Pericardium fibroblast (primary cell): ENCODE measurements at places on chromosomes 1 and 21. TPM values are rescaled to one million over a fixed set of nuclear protein-coding genes. Genes with fewer than 3 reads are reported as not detected.

EVA1B gene
- 418 and 423 TPM in 2 replicates for total RNA-seq

FMO5 gene
- total RNA-seq: 0.34 and 0.58 TPM in 2 replicates

SGIP1 gene
- under 0.01 and 0.68 TPM in 2 replicates for total RNA-seq

OR2G3 gene
- total RNA-seq: not detected in 2 replicates

LCE3D gene
- total RNA-seq: not detected in 2 replicates

KLF17 gene
- total RNA-seq: under 0.01 TPM in 1 of 2 replicates, not detected in the other

ADCY10 gene
- not detected in 2 replicates for total RNA-seq

OLFML2B gene
- 3.4 and 18.9 TPM in 2 replicates for total RNA-seq

A3GALT2 gene
- not detected in 2 replicates for total RNA-seq

LCE1D gene
- not detected in 2 replicates for total RNA-seq

CYP4B1 gene
- total RNA-seq: not detected in 2 replicates

RGS8 gene
- under 0.01 TPM in 1 of 2 replicates, not detected in the other for total RNA-seq

AK5 gene
- 8.5 and 17.5 TPM in 2 replicates for total RNA-seq

ADGRL4 gene
- 10.8 and 11.6 TPM in 2 replicates for total RNA-seq

CNST gene
- total RNA-seq: 9.0 and 15.6 TPM in 2 replicates

C1orf198 gene
- 119 and 450 TPM in 2 replicates for total RNA-seq

OR6K6 gene
- total RNA-seq: not detected in 2 replicates

CYP4Z1 gene
- total RNA-seq: not detected in 2 replicates

UBASH3A gene
- not detected in 2 replicates for total RNA-seq

CR1L gene
- not detected in 2 replicates for total RNA-seq

LEMD1 gene
- not detected in 2 replicates for total RNA-seq

GNAT2 gene
- total RNA-seq: 0.17 TPM in 1 of 2 replicates, not detected in the other

AADACL4 gene
- 0.58 TPM in 1 of 2 replicates, not detected in the other for total RNA-seq

PRAMEF25 gene
- total RNA-seq: not detected in 2 replicates

LPAR3 gene
- 0.51 and 0.58 TPM in 2 replicates for total RNA-seq

UBXN10 gene
- total RNA-seq: under 0.01 TPM in 1 of 2 replicates, not detected in the other

PTPRF gene
- 31.7 and 46.4 TPM in 2 replicates for total RNA-seq

KRTAP20-1 gene
- not detected in 2 replicates for total RNA-seq

CATSPERE gene
- 0.12 and 0.26 TPM in 2 replicates for total RNA-seq

RHCE gene
- total RNA-seq: 0.09 and 1.2 TPM in 2 replicates
